ENCODE measurements at places on chromosomes 12 and 14.

DNA sequence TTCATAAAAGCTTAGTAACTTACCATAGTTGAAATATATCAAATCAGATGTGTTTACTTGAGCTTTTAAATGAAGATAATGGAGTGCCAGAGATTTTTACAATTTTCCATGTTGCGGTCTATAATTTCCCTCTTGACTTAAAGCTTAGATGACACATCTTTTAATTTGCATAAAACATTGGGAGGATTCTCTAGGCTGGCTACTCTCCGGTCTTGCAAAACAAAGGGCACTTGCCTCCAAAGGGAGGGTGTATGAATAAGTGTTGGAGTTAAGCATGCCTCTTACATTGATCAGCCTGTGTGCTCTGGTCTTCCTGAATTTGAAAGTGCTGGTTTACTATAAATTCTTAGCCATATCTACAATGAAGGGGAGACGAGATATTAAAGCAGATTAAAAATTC, 336.4 kb upstream of the NAV3 start:
- no peak for DNase-seq

GRCh38 chr14:59224341-59224740, 35.9 kb downstream of the DAAM1 start:
- no peak for DNase-seq

DNA sequence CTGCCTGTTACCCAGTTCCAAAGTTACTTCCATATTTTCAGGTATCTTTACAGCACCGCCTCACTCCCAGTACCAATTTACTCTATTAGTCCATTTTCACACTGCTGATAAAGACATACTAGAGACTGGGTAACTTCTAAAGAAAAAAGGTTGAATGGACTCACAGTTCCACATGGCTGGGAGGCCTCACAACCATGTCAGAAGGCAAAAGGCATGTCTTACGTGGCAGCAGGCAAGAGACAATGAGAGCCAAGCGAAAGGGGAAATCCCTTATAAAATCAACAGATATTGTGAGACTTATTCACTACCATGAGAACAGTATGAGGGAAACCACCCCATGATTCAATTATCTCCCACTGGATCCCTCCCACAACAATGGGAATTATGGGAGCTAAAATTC, 9.8 kb downstream of the AREL1 start:
- no peak for DNase-seq

- no peak for DNase-seq
Measured at GRCh38 chr12:87603727-87604126, 425.5 kb downstream of the C12orf50 start.

DNA sequence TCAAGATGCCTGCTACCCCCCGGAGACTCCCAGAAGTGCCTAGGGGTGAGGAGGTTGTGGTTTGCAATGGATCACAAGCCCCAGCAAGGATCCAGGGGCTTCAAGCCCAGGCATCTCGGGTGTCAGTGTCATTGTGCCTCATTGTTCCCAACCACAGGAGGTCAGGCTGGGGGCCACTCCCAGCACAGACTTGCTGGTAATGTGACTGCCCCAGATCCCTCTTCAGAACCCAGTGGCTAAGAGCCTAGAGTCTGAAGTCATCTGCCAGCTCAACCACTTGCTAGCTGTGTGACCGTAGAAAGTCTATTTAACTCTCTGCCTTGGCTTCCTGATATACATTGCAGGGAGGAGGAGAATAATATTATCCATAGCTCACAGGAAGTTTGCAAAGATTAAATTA, 7.7 kb upstream of the ASB2 start:
- no peak for DNase-seq

DNA sequence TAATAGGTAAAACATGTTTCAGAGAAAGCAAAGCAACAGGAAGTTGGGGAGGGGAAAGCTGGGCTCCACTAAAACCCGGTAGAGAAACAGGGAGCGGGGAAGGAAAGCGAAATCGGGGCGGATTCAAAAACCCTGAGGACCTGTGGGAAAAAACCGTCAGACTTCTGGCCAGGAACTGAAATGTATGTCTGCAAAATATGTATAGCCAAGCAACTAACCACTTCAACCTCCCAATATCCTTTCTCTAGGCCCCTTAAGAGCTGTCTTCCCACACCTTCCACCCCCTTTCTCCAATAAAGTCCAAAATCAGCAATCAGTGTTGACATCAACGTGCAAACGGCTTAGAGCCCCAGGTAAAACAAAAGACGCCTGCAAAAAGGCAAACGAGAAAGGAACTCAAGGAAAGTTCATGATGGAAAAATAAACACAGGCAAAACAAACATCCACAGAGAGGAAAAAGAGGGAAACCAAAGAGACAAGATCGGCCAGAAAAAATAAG, 32.8 kb downstream of the SIX1 start:
- no peak for DNase-seq

DNA sequence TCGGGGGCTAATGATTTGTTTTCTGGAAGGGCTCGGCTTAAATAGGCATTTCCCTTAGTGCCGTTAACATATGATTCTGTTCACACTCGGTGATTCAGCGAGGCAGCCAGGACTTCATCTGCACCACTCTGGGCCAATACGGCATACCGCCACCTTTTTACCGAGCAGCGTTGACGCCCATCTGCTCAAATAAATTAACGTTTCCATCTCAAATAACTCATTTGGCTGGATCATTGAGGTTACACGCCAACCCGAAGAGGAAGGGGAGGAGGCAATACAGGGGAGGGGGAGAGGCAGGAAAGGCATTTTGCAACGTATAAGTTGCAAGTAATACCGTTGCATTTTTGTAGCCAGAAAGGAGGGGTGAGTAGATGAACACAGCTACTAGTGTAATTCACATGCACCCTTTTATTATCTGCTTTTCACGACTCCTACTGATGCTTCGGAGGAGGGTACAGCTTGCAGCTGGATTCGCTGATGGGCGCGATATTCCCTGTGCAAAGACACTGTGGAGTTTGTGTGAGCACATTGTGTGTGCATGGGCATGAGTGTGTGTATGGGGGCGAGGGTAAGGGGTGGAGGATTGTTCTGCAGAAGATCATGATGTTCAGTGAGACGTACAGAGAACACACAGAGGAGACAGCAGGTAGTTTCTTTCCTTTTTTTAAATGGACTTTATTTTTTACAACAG, 45.9 kb downstream of the MAP1LC3B2 start:
- DNase-seq = no peak

DNA sequence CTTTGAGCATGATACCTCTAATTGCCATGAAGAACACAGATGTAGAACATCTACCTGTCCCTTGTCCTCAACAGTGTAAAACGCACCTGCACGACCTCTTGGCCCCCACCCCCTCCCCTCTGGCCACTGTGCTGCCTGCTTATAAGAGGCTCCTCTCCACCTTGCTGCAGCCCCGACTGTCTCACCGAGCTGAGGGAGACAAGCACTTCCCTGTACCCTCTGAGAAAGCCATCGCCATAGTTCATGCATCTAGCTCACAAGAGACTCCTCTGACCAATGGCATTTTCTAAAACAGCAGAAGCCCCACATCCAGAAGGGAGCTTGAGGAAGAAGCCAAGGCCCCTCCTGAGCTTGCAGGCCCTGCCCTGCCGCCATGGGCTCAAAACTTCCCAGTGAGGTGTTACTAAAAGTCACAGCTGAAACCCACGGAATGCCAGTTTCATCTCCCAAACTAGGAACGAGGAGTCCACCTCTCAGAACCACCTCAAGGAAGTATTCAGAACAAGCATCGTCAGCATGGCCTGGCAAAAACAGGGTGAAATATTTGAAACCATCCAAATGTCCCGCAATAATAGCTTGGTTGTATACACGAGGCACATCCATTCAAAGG, 21.5 kb upstream of the ANO2 start:
- no peak for DNase-seq

Measured in cerebellar nuclear complex (tissue), 1 donor.